ENCODE measurements at places on chromosomes 12 and 14.

GRCh38 chr12:126404293-126404881 lies 1339.2 kb downstream of the AACS start:
- no peaks in the 10 kb centered on the region for H3K27me3 ChIP-seq
- DNase-seq: no peak

- no peak overlapping the region for H3K27ac ChIP-seq
- H3K4me1 ChIP-seq: peaks cover 2% of the 10 kb centered on the region
- peaks cover 3% of the 10 kb centered on the region for H3K27me3 ChIP-seq
These were observed 154.0 kb upstream of the NUDT4 start for GRCh38 chr12:93223440-93224426.

GRCh38 chr12:76410371-76410770 lies 62.2 kb upstream of the BBS10 start:
- peaks cover 6% of the 10 kb centered on the region for H3K36me3 ChIP-seq
- DNase-seq: no peak
- no peak overlapping the region for H3K4me3 ChIP-seq

- peaks cover 2% of the 10 kb centered on the region for H3K36me3 ChIP-seq
- no peak overlapping the region for H3K4me3 ChIP-seq
- peaks cover 47% of the 10 kb centered on the region for H3K4me1 ChIP-seq
- H3K27ac ChIP-seq: no peak overlapping the region
- peaks cover 7% of the 10 kb centered on the region for H3K27me3 ChIP-seq
- no peak for DNase-seq
These were observed 28.1 kb upstream of the IL22 start for GRCh38 chr12:68281322-68282077.

GRCh38 chr12:45416126-45416525 lies 200.2 kb downstream of the ANO6 start:
- DNase-seq: no peak
- H3K4me1 ChIP-seq: peaks cover 9% of the 10 kb centered on the region
- no peak overlapping the region for H3K4me3 ChIP-seq
- H3K27ac ChIP-seq: no peak overlapping the region

DNA sequence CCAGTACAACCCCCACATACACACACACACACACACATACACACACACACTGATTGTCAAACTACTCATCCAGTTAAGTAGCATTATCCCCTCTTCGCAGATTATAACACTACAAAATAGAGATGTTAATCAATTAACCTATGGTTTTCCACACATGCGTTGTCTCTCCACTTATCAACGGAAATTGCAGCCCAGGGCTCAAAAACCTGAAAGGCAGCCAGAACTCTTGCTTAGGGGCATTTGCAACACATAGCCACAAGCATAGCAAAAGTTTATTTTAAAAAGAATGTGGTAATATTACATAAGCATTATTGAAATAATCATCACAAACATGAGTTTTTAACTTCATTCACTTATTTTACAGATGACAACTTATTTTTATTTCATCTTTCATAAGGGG lies 265.8 kb downstream of the SLC16A7 start:
- no peaks in the 10 kb centered on the region for H3K27me3 ChIP-seq
- H3K4me1 ChIP-seq: no peaks in the 10 kb centered on the region
- no peak for DNase-seq
- H3K27ac ChIP-seq: no peak overlapping the region

GRCh38 chr12:51832354-51833107 lies 16.0 kb downstream of the FIGNL2 start:
- no peak overlapping the region for H3K27ac ChIP-seq
- H3K27me3 ChIP-seq: peaks cover 46% of the 10 kb centered on the region
- no peak overlapping the region for H3K4me3 ChIP-seq
- DNase-seq: no peak

- H3K36me3 ChIP-seq: peaks cover 3% of the 10 kb centered on the region
- no peaks in the 10 kb centered on the region for H3K27me3 ChIP-seq
- H3K4me1 ChIP-seq: peaks cover 29% of the 10 kb centered on the region
- H3K27ac ChIP-seq: peak overlapping the region; percentile 6
These were observed 40.6 kb downstream of the C12orf42 start for GRCh38 chr12:103455020-103455763.

DNA sequence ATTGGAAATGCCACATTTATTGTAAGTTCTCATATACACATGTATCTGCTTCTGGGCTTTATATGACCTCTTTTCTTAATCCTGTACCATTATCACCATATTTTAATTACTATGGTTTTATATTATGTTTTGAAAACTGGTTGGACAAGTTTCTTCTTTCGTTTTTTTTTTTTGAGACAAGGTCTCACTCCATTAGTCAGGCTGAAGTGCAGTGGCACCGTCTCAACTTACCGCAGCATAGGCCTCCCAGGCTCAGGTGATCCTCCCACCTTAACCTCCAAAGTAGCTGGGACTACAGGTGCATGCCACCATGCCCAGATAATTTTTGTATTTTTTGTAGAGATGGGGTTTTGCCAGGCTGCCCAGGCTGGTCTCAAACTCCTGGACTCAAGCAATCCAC lies 44.6 kb downstream of the GALNT4 start:
- peaks cover 39% of the 10 kb centered on the region for H3K36me3 ChIP-seq
- no peaks in the 10 kb centered on the region for H3K27me3 ChIP-seq
- H3K4me1 ChIP-seq: peaks cover 25% of the 10 kb centered on the region

- H3K27me3 ChIP-seq: no peaks in the 10 kb centered on the region
- H3K27ac ChIP-seq: no peak overlapping the region
- H3K36me3 ChIP-seq: no peaks in the 10 kb centered on the region
- no peak for DNase-seq
- H3K4me1 ChIP-seq: no peaks in the 10 kb centered on the region
These were observed 107.1 kb upstream of the WSCD2 start for GRCh38 chr12:108021949-108022522.

- no peaks in the 10 kb centered on the region for H3K4me1 ChIP-seq
- no peaks in the 10 kb centered on the region for H3K36me3 ChIP-seq
- H3K4me3 ChIP-seq: no peak overlapping the region
- H3K27me3 ChIP-seq: peaks cover 15% of the 10 kb centered on the region
These were observed 9.4 kb downstream of the ART4 start for GRCh38 chr12:14833952-14834351.

DNA sequence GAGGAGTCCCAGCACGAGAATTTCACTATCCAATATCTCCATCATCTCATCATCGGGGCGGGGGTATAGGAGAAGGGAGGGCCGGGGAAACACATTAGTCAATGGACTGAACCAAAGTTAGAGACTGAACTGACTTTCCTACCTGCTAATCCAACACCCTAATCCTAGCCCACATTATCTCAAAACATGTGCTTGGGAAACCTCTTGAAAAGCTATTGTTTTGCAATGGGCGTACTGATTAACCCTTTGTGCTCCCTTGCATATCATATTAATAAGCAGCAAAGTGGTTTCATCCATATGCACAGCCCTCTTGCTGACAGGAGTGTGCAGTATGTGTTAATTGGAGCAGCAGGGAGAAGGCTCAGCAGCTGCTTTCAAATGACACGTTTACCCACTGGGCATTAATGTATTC lies 125.7 kb upstream of the GRIP1 start:
- no peak overlapping the region for H3K4me3 ChIP-seq
- peaks cover under 1% of the 10 kb centered on the region for H3K4me1 ChIP-seq
- peaks cover 40% of the 10 kb centered on the region for H3K27me3 ChIP-seq
- DNase-seq: no peak

GRCh38 chr14:88748288-88748687 lies 44.5 kb downstream of the EML5 start:
- no peak overlapping the region for H3K4me3 ChIP-seq
- no peak overlapping the region for H3K27ac ChIP-seq
- no peak for DNase-seq
- no peaks in the 10 kb centered on the region for H3K36me3 ChIP-seq
- no peaks in the 10 kb centered on the region for H3K27me3 ChIP-seq
- no peaks in the 10 kb centered on the region for H3K4me1 ChIP-seq

DNA sequence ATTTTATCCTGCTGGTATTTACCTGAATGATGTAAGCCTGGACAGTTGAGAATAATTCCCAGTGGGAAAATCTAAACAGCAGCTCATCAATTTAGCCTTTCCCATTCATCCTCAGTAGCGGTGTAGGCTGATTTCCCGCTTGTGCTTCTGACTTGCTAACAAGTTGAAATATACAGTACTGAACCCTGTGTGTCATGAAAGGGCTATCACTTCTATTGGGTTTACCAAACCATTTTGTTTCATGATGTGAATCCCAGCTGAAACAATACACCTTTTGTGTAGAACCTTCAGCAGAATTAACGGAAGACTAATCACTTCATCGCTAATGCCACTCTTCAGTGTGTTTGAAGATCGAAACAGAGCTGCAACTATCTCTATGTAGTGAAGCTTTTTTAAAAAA lies 88.4 kb downstream of the POLR3B start:
- H3K27ac ChIP-seq: no peak overlapping the region
- no peak for DNase-seq
- no peaks in the 10 kb centered on the region for H3K27me3 ChIP-seq
- no peak overlapping the region for H3K4me3 ChIP-seq
- no peaks in the 10 kb centered on the region for H3K36me3 ChIP-seq

DNA sequence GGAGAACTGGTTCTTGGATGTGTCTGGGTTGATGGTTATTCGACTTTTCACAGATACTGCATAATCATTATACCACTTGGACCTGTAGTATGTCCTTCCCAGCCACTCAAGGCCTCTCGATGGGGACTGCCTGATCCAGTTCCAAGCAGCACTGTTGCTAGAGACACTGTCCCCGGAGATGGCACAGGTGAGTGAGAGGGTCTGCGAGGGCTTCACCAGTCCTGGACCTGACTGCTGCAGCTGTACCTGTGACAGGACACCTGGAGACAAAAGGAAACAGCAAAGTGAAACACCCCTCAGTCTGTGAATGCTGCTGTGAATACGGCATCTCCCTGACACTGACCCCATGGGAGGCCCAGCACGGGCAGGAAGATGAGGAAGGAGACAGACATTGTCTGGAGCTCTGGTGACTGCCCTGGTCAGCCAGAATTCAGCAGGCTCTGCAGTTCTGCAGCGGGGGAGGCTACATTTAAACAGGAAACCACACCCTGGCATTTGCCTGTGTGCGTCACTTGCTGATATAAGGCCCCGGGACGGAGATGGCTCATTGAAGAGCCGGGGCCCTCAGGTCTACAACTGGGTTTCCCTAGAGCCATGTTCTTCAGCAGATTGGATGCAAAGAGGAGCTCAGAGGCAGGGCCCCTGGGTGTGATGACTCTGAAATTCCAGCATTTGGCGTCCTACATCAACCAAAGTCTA lies 413.6 kb downstream of the TMEM121 start:
- H3K36me3 ChIP-seq: peaks cover 8% of the 10 kb centered on the region
- peaks cover 13% of the 10 kb centered on the region for H3K27me3 ChIP-seq
- DNase-seq: peak; percentile 42
- peaks cover 14% of the 10 kb centered on the region for H3K4me1 ChIP-seq
- no peak overlapping the region for H3K4me3 ChIP-seq

DNA sequence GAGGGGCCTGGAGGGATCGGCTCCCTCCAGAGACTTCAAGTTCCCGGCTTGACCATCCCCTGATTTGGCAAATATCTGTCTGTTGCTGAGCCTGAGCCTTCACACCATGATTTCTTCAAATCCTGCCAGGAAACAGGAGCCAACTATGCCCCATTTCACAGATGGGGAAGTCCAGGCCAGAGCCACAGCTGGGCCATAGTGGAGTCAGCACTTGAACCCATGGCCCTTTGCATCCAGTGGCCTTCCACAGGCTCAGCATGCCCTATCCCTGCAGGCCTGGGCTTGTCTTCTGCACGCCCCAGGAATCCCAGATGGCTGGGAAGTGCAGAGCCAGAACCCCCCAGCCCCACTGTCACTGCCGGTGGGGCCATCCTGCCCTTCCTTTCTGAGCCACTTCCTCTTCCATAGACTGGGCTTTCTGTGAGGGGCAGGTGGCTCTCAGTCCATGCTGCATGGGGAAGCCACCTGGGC lies 44.9 kb downstream of the CYP46A1 start:
- no peaks in the 10 kb centered on the region for H3K4me1 ChIP-seq
- no peak for DNase-seq
- no peaks in the 10 kb centered on the region for H3K36me3 ChIP-seq
- no peak overlapping the region for H3K4me3 ChIP-seq
- no peak overlapping the region for H3K27ac ChIP-seq
- peaks cover 24% of the 10 kb centered on the region for H3K27me3 ChIP-seq

- H3K4me3 ChIP-seq: no peak overlapping the region
- no peak for DNase-seq
- H3K4me1 ChIP-seq: peaks cover 39% of the 10 kb centered on the region
- H3K27me3 ChIP-seq: no peaks in the 10 kb centered on the region
- H3K36me3 ChIP-seq: peaks cover 53% of the 10 kb centered on the region
These were observed 12.3 kb downstream of the SEL1L start for GRCh38 chr14:81521356-81521755.

DNA sequence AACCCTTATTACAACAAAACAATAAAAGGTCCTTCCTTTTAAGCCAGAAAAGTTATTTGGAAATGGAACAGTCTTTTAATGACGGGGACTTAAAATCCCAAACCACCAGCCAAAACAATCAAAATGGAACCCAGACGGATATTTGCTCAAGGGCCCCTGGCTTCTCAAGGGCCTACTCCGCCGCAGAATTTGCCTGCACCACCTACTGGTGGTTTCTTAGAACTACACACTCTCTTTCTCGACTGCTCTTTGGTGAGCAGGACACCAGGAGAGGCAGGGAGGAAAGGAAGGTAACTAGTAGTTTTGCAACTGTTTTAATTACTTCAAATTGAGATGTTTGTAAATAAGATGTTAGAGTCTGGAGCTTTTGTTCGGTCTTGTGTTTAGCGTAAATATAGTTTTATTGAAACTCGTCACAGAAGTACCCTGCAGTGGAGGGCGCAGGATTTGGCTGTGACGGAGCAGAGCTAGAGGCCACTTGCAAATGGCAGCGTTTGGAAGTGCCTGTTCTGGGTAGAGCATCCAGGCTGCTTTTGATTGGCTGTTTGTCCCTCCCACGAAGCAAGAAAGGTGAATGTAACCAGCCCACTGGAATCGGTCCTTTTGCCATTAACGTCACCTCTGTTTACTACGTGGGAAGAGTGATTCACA lies 238.5 kb downstream of the CACNA1C start:
- H3K4me3 ChIP-seq: no peak overlapping the region
- peaks cover 6% of the 10 kb centered on the region for H3K4me1 ChIP-seq
- DNase-seq: peak; percentile 49
- no peaks in the 10 kb centered on the region for H3K27me3 ChIP-seq

- no peak overlapping the region for H3K27ac ChIP-seq
- H3K4me1 ChIP-seq: peaks cover 88% of the 10 kb centered on the region
- no peak for DNase-seq
- H3K4me3 ChIP-seq: no peak overlapping the region
- peaks cover 25% of the 10 kb centered on the region for H3K36me3 ChIP-seq
- H3K27me3 ChIP-seq: no peaks in the 10 kb centered on the region
These were observed 63.6 kb downstream of the CHST11 start for GRCh38 chr12:104520242-104520900.

DNA sequence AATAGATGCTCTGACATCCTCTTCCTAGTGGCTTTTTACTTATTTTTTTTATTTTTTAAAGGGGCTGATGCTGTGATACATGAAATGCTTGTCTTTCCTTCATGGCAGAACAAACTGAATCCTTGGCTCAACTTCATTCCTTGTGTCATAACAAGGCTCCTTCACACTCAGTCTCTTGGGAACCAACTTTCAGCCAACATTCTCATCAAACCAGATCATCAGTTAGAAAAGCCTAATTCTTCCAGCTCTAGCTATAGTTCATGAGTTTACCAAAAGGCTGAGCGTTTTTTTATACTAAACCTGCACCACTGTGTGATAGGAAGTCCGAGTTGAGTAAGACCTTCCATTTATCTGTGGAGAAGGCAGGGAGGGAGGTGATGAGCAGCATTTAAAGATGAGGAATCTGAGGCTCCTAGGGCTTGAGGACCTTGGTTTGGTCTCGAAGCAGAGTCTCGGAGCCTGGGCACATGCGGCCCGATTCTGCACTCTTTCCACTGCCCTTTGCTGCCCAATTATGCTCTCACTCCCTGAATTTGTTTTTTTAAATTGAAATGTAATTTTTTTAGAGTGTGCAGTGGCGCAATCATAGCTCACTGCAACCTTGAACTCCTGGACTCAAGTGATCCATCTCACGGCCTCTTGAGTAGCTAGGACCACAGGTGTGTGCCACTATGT lies 8.2 kb downstream of the GPRC5D start:
- H3K27me3 ChIP-seq: peaks cover 18% of the 10 kb centered on the region
- no peak for DNase-seq
- no peaks in the 10 kb centered on the region for H3K4me1 ChIP-seq
- H3K36me3 ChIP-seq: no peaks in the 10 kb centered on the region
- no peak overlapping the region for H3K4me3 ChIP-seq
